ENCODE measurements at places on chromosomes 13 and 19.

- H3K4me3 ChIP-seq: no peak overlapping the region
- DNase-seq: no peak
- H3K27me3 ChIP-seq: peaks cover 16% of the 10 kb centered on the region
- H3K36me3 ChIP-seq: peaks cover 9% of the 10 kb centered on the region
- H3K4me1 ChIP-seq: no peaks in the 10 kb centered on the region
Measured at GRCh38 chr19:7685546-7686445, 5.2 kb downstream of the TRAPPC5 start.

DNA sequence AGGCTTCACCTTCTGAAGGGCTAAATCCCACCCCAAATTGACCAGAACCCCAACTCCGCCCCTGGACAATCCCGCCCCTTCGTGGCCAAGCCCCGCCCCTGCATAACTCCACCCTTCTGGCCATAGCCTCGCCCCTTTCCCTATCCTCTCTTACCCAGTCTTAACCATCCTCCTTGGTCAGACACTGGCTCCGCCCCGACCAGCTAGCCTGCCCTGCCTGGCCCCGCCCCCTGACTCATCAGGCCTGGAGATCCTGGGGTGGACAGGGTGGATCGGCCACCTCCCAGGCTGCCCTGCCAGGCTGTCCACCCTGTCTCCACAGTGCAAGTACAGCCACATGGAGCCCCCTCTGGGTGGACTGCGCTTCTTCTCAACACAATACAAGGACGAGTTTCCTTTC lies 8.0 kb upstream of the ZNF358 start:
- peak; percentile 63 for DNase-seq
- no peak overlapping the region for H3K4me3 ChIP-seq
- H3K36me3 ChIP-seq: no peaks in the 10 kb centered on the region
- no peaks in the 10 kb centered on the region for H3K27me3 ChIP-seq
- peaks cover 5% of the 10 kb centered on the region for H3K4me1 ChIP-seq

DNA sequence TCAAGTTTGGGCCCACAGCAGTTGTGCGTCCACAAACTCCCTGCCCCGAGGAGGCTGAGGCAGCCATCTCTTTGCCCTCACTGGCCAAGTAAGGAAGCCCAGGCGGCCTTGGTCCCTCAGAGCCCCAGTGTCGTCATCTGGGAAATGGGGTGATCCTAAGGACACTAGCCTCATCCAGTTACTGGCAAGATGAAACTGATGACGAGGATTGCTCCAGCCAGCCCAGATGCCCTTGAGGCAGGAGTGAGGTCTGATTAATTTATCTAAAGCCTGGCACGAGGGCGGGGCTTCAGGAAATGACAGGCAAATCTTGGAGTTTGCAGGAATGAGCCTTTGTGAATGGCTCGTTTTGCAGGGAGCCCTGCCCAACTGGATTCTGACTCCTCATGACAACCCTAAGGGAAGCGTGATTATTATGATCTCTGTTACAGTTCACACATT lies 5.6 kb downstream of the LIPE start:
- H3K36me3 ChIP-seq: no peaks in the 10 kb centered on the region
- H3K27me3 ChIP-seq: no peaks in the 10 kb centered on the region
- H3K4me3 ChIP-seq: no peak overlapping the region
- DNase-seq: no peak

GRCh38 chr13:76825430-76825829 lies 60.8 kb downstream of the KCTD12 start:
- no peak overlapping the region for H3K27ac ChIP-seq
- no peak overlapping the region for H3K4me3 ChIP-seq
- no peaks in the 10 kb centered on the region for H3K27me3 ChIP-seq

DNA sequence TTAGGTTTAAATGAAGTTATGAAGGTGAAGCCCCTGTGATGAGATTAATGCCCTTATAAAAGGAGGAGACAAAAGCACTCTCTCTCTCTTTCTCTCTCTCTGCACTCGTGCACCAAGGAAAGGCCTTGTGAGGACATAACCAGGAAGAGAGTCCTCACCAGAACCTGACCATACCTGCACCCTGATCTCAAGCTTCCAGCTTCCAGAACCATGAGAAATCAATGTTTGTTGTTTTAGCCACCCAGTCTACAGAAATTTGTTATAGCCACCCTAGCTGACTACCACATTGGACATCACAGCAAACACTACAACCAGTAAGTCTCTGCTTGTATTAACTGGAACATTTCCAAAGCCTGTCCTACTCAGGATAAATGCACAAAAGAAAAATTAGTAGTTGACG lies 34.7 kb upstream of the WDFY2 start:
- DNase-seq: no peak
- no peaks in the 10 kb centered on the region for H3K27me3 ChIP-seq
- H3K4me1 ChIP-seq: peaks cover 33% of the 10 kb centered on the region

DNA sequence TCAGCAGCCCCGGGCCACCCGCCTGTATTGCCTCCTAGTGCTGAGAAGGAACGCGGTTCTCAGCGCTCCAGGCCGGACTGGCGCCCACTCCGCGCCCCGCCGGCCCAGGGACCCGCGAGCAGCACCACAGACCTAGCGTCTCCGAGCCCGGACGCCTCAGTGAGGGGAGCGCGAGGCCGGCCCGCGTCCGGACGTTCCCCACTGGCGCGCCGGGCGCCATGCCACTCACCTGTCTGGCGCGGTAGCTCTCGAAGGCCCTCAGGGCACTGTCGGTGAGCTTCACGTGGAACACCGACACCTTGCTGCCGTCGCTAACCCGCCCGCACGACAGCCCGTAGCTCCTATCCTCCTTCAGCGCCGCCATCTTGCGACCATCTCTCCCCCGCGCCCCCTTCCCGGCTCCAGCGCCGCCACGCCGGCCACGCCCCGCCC lies at the start of gene ELL:
Gene ELL (minus strand): TSS at position 379 of the 432 bp plus-strand sequence. CDS start 15 bp downstream, at position 364.
- H3K4me1 ChIP-seq: peaks cover 4% of the 10 kb centered on the region
- H3K27me3 ChIP-seq: no peaks in the 10 kb centered on the region
- peak within 1 kb of the TSS; percentile 93 for H3K27ac ChIP-seq
- no peak for DNase-seq
- H3K4me3 ChIP-seq: peak within 1 kb of the TSS; percentile 89

GRCh38 chr13:109734002-109734785 lies 52.2 kb downstream of the IRS2 start:
- H3K36me3 ChIP-seq: no peaks in the 10 kb centered on the region
- no peak for DNase-seq
- H3K4me1 ChIP-seq: peaks cover 4% of the 10 kb centered on the region
- H3K27ac ChIP-seq: no peak overlapping the region
- no peaks in the 10 kb centered on the region for H3K27me3 ChIP-seq

GRCh38 chr13:24279327-24280110 lies 29.9 kb upstream of the C1QTNF9 start:
- no peaks in the 10 kb centered on the region for H3K27me3 ChIP-seq
- peaks cover 24% of the 10 kb centered on the region for H3K36me3 ChIP-seq
- no peak overlapping the region for H3K4me3 ChIP-seq
- H3K4me1 ChIP-seq: peaks cover 86% of the 10 kb centered on the region
- DNase-seq: peak; percentile 50

DNA sequence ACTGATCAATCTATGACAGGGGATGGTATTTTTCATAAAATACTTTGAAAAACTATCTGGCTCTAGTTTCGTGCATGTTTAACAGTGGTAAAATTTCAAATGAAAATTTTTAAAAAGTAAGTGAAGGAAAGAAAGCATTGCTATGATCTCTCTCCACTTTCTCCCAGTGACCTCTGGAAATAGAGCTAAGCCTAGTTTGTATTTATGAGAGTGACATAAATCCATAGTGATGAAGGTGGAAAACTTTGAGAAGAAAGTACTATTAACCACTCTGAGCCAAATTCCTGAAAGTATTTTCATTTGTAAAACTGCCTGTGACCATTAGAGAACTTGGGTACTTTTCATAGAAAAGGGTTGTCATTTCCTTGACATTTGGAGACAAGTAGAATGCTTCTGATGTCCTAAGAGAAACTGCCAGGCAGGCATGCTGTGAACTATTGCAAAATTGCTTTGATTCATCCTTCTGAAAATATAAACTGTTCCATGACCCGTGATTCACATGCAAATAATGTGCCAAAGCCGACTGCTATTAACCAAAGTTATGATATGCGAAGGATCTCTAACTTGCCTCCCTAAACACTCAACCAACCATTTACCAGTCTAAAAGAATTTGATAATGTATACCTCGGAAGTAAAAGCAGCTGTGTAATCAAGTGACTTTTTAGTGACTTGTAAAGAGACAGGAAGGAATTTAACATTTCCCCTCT lies 133.2 kb downstream of the VWA8 start:
- peaks cover 12% of the 10 kb centered on the region for H3K4me1 ChIP-seq
- peak; percentile 52 for DNase-seq
- no peaks in the 10 kb centered on the region for H3K36me3 ChIP-seq
- H3K4me3 ChIP-seq: no peak overlapping the region

GRCh38 chr13:56352361-56352760 lies 788.4 kb upstream of the PRR20A start:
- H3K4me1 ChIP-seq: no peaks in the 10 kb centered on the region
- H3K27me3 ChIP-seq: no peaks in the 10 kb centered on the region
- H3K4me3 ChIP-seq: no peak overlapping the region
- no peak for DNase-seq
- H3K36me3 ChIP-seq: no peaks in the 10 kb centered on the region

GRCh38 chr19:19385896-19386869 lies 19.3 kb upstream of the GATAD2A start:
- H3K36me3 ChIP-seq: no peaks in the 10 kb centered on the region
- peak overlapping the region; percentile 92 for H3K4me3 ChIP-seq
- H3K27me3 ChIP-seq: no peaks in the 10 kb centered on the region
- no peak for DNase-seq
- peaks cover 18% of the 10 kb centered on the region for H3K4me1 ChIP-seq

GRCh38 chr13:93730780-93731179 lies 504.2 kb downstream of the GPC6 start:
- no peaks in the 10 kb centered on the region for H3K27me3 ChIP-seq
- H3K27ac ChIP-seq: no peak overlapping the region
- H3K36me3 ChIP-seq: no peaks in the 10 kb centered on the region
- H3K4me3 ChIP-seq: no peak overlapping the region

- no peak within 1 kb of the TSS for H3K27ac ChIP-seq
- H3K4me1 ChIP-seq: no peaks in the 10 kb centered on the region
- peak within 1 kb of the TSS; percentile 51 for H3K4me3 ChIP-seq
- no peaks in the 10 kb centered on the region for H3K27me3 ChIP-seq
- peak; percentile 2 for DNase-seq
- H3K36me3 ChIP-seq: no peaks in the 10 kb centered on the region
Measured at GRCh38 chr13:44373601-44374347, at the start of gene SERP2. Gene SERP2 (plus strand): TSS chr13:44373824. CDS start chr13:44374026, 202 bp downstream.

DNA sequence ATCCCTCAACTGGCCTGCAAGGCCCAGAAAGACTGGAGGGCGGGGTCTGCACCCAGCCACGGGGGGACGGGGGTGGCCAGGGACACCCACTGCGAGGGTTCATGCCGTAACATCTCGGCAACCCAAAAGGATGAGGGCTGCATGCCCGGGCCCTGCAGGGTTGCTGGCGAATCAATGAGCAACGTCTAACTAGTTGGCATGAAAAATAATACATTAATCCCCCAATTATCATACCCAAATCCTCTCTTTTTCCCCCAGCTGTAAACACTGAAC lies 232.2 kb downstream of the TUBA3C start:
- no peaks in the 10 kb centered on the region for H3K27me3 ChIP-seq
- no peaks in the 10 kb centered on the region for H3K4me1 ChIP-seq
- no peak overlapping the region for H3K4me3 ChIP-seq
- no peaks in the 10 kb centered on the region for H3K36me3 ChIP-seq

DNA sequence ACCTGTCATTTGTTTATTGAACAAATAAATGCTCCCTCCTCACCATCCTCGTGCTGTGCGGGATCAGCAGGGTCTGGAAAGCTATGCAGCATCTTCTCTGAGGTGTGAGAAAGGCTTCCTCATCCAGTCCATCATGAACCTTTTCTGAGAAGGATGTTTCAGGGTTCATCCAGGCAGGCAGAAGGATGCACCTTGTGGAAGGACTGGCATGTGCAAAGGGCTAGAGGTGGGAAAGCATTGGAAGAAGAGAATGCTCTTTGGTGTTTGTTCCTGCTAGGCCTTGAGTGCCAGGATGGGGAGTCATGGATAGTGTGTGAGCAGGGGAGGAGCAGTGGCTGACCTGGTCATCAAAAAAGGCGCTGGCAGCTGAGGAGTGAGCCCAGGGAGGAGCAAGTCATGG lies 6.6 kb downstream of the PALM start:
- H3K27me3 ChIP-seq: no peaks in the 10 kb centered on the region
- H3K4me1 ChIP-seq: peaks cover 3% of the 10 kb centered on the region
- no peak overlapping the region for H3K27ac ChIP-seq
- DNase-seq: no peak
